ENCODE measurements at places on chromosomes 1 and 21. TPM values are rescaled to one million over a fixed set of nuclear protein-coding genes. Genes with fewer than 3 reads are reported as not detected.

Gene TFF2
- total RNA-seq: not detected

- H3K27ac ChIP-seq: no peak overlapping the region
- no peaks in the 10 kb centered on the region for H3K36me3 ChIP-seq
- H3K4me1 ChIP-seq: no peaks in the 10 kb centered on the region
- no peaks in the 10 kb centered on the region for H3K27me3 ChIP-seq
- no peak for DNase-seq
- no peak overlapping the region for H3K4me3 ChIP-seq
Measured at GRCh38 chr1:247491328-247491727, 33.4 kb upstream of the OR2B11 start.

Gene ETV3L
- total RNA-seq: not detected

DNA sequence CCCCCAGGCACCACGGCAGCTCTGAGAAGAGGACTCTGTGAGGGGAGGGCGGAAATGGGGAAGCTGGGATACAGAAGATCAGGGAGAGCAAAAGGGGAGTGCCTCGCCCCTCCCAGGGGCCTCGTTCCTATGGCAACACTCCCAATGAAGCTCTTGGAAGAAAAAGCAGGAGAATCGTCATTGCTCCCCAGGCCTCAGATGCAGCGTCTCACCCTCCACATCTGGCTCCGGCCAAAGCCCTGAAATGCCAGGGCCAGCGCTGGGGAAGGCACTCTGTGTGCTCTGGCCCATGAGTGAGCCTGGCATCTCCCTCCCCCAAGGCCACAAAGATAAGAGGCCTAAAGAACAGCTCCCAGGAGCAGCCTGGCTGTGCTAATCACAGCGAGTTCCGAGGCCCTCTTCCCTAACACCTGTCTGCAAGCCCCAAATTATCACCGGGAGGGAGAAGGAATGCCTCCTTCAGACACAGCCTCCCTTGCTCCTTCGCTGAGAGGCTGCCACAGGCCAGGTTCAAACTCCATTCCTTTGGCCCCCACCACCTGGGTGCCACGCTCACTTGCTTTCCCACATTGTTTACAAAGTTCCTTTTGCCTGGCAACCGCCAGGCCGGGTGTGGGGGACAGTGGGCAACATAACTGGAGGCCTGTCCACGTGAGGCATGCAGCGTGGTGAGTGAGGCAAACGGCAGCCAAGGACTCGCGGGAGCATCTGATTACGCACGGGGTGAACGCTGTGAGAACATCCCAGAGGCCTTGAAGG, 27.8 kb downstream of the ECE1 start:
- H3K27ac ChIP-seq: peak overlapping the region; percentile 98
- peak overlapping the region; percentile 20 for H3K4me3 ChIP-seq
- H3K4me1 ChIP-seq: peaks cover 53% of the 10 kb centered on the region
- peak; percentile 89 for DNase-seq
- H3K27me3 ChIP-seq: no peaks in the 10 kb centered on the region
- H3K36me3 ChIP-seq: peaks cover 10% of the 10 kb centered on the region

DNA sequence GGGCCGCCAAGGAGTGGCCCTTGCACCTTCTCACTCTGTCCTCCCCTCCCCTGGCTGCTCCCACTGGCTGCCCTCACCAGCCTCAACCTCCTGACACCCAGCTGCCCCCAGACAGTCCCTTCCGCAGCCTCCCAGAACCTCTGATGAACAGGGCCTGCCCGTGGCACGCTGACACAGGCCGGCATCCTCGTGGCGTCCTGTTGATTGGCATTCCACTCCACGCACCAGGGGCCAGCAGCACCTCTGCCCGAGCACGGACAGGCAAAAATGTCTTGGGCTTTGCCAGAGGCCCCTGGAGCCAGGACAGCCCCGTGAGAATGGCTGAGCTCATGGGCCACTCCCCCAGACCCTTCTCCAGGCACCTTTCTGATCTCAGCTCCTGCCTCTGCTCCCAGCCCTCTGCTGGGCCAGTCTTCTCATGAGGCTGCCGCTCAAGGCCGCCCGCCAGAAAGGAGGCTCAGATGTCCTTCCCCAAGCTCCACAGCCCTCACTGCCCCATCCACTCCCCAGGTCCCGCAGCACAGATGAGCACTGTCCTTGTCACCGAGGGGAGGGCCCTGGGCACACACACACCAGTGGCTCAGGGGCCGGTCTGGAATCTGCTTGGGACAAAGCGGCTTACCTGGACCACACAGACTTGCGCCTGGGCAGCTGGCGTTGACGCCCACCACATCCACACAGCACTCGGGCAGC, 15.8 kb upstream of the RNF223 start:
- H3K27me3 ChIP-seq: no peaks in the 10 kb centered on the region
- H3K36me3 ChIP-seq: no peaks in the 10 kb centered on the region
- no peak overlapping the region for H3K4me3 ChIP-seq
- no peak overlapping the region for H3K27ac ChIP-seq
- no peaks in the 10 kb centered on the region for H3K4me1 ChIP-seq
- no peak for DNase-seq

DNA sequence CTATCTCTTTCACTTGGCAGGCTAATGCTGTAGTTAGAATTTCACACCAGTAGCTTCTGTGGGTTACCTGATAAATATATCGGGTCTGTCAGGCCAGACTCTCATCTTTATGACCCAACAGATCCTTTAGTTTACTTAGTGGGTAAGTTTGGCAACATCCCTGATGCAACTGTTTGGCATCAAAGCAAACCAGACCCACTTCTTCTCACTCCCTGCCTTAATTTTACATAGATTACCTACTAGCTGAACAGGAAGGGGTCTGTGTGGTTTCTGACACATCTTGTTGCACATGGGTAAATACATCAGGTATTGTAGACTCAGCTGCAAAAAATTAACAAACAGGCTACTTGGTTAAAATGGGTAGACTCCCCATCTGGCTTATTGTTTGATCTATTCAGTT, 3.2 kb upstream of the GUK1 start:
- no peak overlapping the region for H3K27ac ChIP-seq

DNA sequence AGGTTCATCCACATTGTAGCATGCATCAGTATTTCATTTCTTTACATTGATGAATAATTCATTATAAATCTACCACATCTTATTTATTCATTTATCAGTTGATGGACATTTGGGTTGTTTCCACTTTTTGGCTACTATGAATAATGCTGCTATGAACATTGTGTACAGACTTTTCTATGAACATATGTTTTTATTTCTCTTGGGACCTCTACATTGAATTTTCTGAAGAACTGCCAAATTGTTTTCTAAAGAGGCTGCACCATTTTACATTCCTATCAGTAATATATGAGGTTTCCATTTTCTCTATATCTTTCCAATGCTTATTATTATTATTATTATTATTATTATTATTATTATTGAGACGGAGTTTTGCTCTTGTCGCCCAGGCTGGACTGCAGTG, 81.3 kb upstream of the SELENON start:
- H3K4me1 ChIP-seq: no peaks in the 10 kb centered on the region
- no peaks in the 10 kb centered on the region for H3K27me3 ChIP-seq
- H3K27ac ChIP-seq: no peak overlapping the region
- no peak overlapping the region for H3K4me3 ChIP-seq

- H3K4me1 ChIP-seq: peaks cover 12% of the 10 kb centered on the region
- H3K27ac ChIP-seq: peak overlapping the region; percentile 58
- no peak overlapping the region for H3K4me3 ChIP-seq
Measured at GRCh38 chr1:110671361-110671760, 3.4 kb downstream of the KCNA3 start.

GRCh38 chr1:240190881-240191401, 99.3 kb downstream of the FMN2 start:
- H3K36me3 ChIP-seq: no peaks in the 10 kb centered on the region
- peak overlapping the region; percentile 3 for H3K27ac ChIP-seq
- no peaks in the 10 kb centered on the region for H3K27me3 ChIP-seq
- no peak overlapping the region for H3K4me3 ChIP-seq

DNA sequence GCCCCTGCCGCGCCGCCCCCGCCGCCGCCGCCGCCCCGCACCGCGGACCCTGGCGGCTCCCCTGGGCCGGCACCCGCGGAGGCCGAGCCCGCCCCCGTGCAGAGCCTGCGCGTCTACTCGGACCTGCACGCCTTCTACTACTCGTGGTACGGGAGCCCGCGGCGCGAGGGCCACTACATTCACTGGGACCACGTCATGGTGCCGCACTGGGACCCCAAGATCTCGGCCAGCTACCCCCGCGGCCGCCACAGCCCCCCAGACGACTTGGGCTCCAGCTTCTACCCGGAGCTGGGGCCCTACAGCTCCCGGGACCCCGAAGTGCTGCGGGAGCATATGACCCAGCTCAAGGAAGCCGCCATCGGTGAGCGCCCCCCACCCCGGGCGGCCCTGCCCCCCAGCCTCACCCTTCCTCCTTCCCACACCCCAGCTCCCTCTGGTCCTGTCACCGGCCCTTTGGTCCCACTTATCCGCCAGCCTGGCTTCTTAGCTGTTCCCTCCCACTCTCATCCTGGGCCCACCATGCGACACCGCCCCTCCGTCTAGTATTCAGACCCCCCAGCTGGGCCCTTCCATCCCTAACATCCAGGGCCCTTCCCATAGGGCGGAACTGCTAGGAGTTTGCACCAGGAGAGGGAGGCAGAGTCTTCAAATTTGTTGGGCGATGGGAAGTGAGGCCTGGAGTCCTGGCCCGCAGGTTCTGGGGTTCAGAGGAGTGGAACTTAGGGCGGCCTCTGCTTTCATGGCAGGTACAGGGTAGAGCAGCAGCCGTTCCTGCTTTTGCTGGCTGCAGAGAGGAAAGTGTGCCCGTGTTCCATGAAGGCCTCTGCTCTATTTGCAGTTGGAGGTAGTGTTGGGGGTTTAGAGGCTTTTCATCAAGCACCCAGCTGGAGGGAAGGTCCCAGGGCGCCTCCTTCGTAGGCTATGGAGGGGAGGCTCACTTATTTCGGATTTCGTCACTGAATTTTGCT, 1.0 kb downstream of the MANEAL start:
- H3K27ac ChIP-seq: no peak overlapping the region
- peak overlapping the region; percentile 20 for H3K4me3 ChIP-seq
- H3K4me1 ChIP-seq: no peaks in the 10 kb centered on the region
- no peaks in the 10 kb centered on the region for H3K36me3 ChIP-seq

- H3K27me3 ChIP-seq: no peaks in the 10 kb centered on the region
- H3K4me1 ChIP-seq: no peaks in the 10 kb centered on the region
- peaks cover 2% of the 10 kb centered on the region for H3K36me3 ChIP-seq
- no peak for DNase-seq
Measured at GRCh38 chr1:115647919-115648650, 6.3 kb downstream of the VANGL1 start.

DNA sequence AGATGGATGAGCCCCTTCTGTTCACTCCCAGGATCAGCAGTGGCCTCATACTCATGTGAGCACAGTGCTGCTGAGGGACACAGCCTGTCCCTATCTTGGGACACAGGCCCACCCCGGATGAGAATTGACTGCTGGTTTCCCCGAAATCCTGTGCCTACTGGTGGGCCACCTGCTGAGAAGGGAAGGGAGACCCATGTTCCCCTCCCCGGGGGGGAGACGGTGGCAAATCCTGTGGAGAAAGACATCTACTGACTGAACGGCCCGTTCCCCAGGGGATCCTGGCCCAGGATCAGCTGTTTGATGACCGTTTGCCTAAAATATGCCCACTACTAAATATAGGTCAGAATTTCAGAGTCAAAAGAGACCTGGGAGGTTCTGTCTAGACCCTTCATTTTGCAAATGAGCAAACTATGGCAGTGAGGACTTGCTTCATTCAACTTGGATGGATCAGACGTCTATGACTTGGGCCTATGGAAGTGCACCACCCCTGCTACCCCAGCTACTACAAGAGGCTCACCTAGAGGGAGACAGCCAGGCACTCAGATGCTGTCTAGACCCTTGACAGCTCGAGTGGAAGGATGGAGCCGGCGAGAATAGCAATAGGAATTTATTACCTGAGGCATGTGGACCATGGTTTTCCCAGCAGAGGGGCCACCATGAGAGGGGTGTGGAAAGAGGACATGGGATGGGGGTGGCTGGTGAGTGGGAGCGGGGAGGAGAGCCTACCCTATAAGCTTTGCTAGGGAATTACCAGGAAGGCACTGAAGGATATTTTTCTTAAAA, 15.6 kb upstream of the THEMIS2 start:
- H3K36me3 ChIP-seq: no peaks in the 10 kb centered on the region
- H3K27ac ChIP-seq: no peak overlapping the region
- H3K4me1 ChIP-seq: no peaks in the 10 kb centered on the region
- H3K4me3 ChIP-seq: no peak overlapping the region
- no peaks in the 10 kb centered on the region for H3K27me3 ChIP-seq

GRCh38 chr1:58785442-58786058, 1.7 kb upstream of the JUN start:
- no peaks in the 10 kb centered on the region for H3K27me3 ChIP-seq
- peak; percentile 66 for DNase-seq
- peaks cover 11% of the 10 kb centered on the region for H3K4me1 ChIP-seq
- H3K27ac ChIP-seq: peak overlapping the region; percentile 98

GRCh38 chr1:223708001-223708359, 4.4 kb upstream of the CAPN2 start:
- DNase-seq: no peak
- peaks cover 49% of the 10 kb centered on the region for H3K4me1 ChIP-seq
- H3K27me3 ChIP-seq: no peaks in the 10 kb centered on the region
- H3K27ac ChIP-seq: peak overlapping the region; percentile 90
- H3K36me3 ChIP-seq: no peaks in the 10 kb centered on the region
- no peak overlapping the region for H3K4me3 ChIP-seq

- H3K4me1 ChIP-seq: no peaks in the 10 kb centered on the region
- no peaks in the 10 kb centered on the region for H3K36me3 ChIP-seq
- peak within 1 kb of the TSS; percentile 40 for H3K4me3 ChIP-seq
- no peaks in the 10 kb centered on the region for H3K27me3 ChIP-seq
Measured at GRCh38 chr1:183185941-183186490, at the start of gene LAMC2. TSS of gene LAMC2 (plus strand) at chr1:183186264. CDS start at chr1:183186353, 89 bp downstream.

GRCh38 chr1:184867866-184868689, 106.2 kb downstream of the NIBAN1 start:
- no peak for DNase-seq
- no peaks in the 10 kb centered on the region for H3K36me3 ChIP-seq
- H3K4me1 ChIP-seq: peaks cover 5% of the 10 kb centered on the region
- H3K27ac ChIP-seq: no peak overlapping the region

- H3K4me1 ChIP-seq: no peaks in the 10 kb centered on the region
- no peaks in the 10 kb centered on the region for H3K36me3 ChIP-seq
- no peaks in the 10 kb centered on the region for H3K27me3 ChIP-seq
- no peak for DNase-seq
Measured at GRCh38 chr1:6336776-6337622, 56.6 kb downstream of the ACOT7 start.

- no peaks in the 10 kb centered on the region for H3K36me3 ChIP-seq
Measured at GRCh38 chr21:28220680-28221079, 772.0 kb downstream of the LTN1 start.

- H3K27me3 ChIP-seq: no peaks in the 10 kb centered on the region
- H3K4me1 ChIP-seq: no peaks in the 10 kb centered on the region
- peak overlapping the region; percentile 93 for H3K27ac ChIP-seq
- no peak for DNase-seq
- H3K36me3 ChIP-seq: peaks cover 1% of the 10 kb centered on the region
- H3K4me3 ChIP-seq: peak overlapping the region; percentile 78
Measured at GRCh38 chr1:54054438-54054749, 986 bp downstream of the TCEANC2 start.

Gene CLDN19
- not detected for total RNA-seq

GRCh38 chr1:201653233-201653632, 114.3 kb downstream of the NAV1 start:
- no peak for DNase-seq
- peaks cover 53% of the 10 kb centered on the region for H3K4me1 ChIP-seq
- H3K4me3 ChIP-seq: peak overlapping the region; percentile 35
- H3K27ac ChIP-seq: peak overlapping the region; percentile 50
